ENCODE measurements at places on chromosomes 2 and 18.

DNA sequence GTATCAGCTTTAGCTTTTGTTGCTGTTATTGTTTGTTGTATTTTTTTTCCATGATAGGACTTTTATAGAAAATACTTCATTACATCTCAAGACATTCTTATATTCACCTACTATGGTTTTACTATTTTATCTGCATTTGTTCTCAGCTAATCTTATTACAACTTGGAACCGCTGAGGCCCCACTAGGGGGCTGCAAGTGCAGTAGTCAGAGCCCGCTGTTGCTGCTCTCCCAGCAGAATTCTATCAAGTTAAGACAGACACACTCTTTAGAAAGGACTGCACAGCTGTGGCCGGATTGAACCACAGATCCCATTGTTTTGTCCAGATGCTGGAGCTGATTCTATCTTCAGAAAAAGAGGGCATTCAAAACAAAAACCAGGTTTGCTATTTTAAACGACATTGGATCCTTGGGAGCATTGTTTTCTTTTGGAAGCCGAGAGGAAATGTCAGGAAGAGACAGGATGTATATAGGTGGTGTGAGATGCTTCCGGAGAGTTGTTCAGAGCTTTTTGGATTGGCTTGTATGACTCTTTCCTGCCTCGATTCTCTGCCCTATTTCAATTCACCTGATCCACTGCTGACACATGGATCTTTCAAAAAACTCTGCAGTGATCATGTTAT lies 105.7 kb upstream of the GAREM1 start:
- peak; percentile 69 for DNase-seq

DNA sequence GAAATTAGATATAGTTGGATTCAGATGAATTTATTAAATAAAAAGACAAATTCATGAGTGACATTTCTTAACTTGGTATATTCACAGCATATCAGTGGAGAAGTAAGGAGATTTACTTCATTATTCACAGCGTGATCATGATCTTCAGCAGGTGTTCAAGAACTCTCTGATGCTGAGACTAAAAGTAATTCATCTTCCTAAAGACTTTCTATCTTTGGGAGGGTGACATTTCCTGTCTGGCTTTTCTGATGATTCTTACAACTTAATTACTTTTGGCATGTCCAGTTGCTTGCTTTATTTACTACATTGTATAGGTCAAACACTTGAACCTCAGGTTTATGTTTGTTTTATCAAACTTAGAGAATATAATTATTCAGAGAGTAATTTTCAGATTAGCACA lies 224.6 kb downstream of the PLCL1 start:
- DNase-seq = no peak

DNA sequence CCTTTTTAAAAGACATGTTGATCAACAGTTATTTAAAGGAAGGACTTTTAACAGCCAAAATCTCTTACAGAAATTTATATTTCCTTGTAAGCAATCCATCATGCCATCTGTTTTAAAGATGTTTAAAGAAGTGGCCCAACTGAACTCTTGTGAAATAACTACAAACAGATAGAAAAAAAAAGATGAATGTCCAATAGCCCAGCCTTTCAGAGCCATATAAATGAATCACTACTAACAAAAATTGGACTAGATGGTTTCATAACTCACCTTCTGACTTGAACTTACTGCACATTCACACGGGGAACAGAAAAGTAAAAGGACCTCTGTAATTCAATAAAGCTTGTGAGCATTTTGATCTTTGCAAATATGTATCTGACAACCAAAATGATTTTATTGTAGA lies 319.0 kb upstream of the CHAC2 start:
- no peak for DNase-seq

DNA sequence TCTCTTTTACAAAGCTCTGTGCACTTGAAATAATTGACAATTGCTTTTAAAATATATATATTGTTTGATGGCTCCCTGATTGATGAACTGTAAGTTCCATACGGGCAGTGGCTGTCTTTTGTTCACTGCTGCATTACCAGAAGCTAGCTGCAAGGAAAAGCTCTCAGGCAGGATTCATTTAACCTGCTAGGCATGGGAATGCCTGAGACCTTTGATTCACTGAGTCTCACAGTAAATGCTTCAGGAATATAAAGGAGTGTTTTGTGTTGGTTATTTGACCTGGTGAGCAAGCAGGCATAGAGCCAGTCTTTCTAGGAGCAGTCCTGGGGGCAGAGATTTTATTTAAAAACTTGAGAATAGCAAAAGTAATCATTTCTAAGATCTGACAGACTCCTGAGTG lies 193.2 kb upstream of the ITGA4 start:
- no peak for DNase-seq

GRCh38 chr2:67295851-67296250 lies 101.3 kb upstream of the ETAA1 start:
- DNase-seq = no peak

- no peak for DNase-seq
Observed at GRCh38 chr2:57943315-57943714, 103.3 kb upstream of the VRK2 start.

DNA sequence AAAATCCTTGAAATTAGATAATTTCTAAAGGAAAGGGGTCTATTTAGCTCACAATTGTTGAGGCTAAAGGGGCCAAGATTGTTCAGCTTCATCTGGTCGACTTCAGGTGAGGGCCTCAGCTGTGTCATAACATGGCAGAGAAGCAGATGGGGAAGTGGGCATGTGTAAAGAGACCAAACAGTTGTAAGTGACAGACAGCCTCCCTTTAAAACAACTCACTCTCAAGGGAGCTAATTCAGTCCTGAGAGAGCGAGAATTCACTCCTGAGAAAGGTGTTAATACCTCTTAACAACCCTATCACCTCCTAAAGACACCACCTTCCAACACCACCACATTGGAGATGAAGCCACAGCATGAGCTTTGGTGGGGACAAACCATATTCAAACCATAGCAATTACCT lies 62.4 kb downstream of the KCMF1 start:
- DNase-seq = no peak

GRCh38 chr2:44960871-44961270 lies 19.4 kb downstream of the SIX3 start:
- DNase-seq = no peak

DNA sequence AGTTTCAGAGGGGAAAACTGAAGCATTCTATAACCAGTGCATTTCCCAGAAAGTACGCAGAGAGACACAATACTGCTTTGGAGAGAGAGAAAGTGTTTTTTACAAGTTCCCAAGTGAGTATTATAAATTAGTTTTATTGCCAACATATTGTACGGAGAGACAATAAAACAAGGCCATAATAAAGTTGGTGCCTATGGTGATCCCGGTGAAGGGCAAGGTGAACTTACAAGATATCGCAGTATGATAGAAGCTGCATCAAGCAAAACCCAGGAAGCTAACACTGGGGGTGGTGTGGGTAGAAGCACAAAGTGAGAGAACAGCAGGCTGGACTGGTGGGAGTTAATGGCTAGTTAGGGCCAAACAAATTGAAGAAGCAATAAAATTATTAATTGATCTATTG lies 7.5 kb downstream of the TMSB10 start:
- DNase-seq = no peak

Data from eye (tissue), 1 donor.